ENCODE measurements at places on chromosomes 1 and 21.

- DNase-seq = no peak
Measured at GRCh38 chr1:224789311-224789710, 140.2 kb upstream of the DNAH14 start.

DNA sequence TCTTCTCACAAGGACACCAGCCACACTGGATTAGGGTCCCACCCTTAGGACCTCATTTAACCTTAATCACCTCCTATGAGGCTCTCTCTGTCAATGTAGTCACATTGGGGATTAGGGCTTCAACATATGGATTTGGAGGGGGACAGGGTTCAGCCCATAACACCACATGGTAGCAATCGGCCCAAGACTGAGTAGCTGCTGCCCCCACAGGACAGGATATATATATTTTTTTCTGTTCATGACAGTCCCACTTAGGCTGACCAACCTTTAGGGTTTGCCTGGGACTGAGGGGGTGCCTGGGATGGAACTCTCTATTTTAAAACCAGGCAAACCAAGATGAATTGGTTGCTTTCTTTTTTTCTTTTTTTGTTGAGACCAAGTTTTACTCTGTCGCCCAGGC, 8.2 kb upstream of the ACTL8 start:
- no peak for DNase-seq

DNA sequence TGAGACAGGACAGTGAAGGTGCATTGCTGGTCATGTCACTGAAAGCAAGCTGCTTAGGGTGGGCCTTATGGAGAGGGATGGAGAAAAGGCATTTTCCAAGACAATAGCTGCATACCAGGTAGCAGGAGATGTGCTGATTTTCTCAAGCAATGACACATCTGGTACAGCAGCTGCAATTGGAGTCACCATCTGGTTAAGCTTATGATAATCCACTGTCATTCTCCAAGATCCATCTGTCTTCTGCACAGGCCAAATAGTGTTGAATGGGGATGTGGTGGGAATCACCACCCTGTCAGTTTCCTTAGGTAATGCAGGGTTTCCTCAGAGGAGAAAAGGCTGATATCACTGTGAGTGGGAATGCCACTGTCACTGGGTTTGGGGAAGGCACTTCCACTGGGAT, 54.6 kb downstream of the ADSS2 start:
- no peak for DNase-seq

DNA sequence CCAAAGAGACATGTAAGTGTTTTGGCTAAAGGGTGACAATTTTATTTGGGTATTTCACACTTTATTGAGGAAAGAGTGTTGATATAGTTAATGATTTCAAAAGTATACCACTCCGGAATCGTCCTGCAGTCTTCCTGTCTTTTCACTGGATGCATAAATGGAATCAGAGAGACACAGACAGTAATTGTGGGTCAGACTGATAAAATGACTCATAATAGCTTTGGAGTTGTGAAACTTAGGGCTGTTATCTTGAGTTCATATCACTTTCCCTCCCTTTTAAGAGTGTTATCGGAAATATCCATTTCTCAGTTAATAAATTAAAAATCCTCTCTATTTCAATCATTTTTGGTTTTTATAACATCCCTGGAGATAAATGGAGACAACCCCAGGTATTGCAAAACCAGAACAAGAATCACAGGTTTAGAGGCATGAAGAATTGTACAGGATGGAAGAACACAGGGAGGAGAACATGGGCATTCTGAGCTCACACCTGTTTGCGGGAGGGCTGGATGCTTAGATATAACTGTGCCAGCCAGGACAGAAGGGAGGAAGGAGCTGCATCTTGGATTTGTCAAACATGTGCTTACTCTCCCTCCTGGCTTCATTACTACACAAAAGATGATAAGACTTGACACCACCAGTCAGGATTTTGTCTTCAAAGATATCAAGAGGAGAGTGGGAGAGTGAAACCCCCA, 185.4 kb downstream of the LMO4 start:
- DNase-seq = no peak

DNA sequence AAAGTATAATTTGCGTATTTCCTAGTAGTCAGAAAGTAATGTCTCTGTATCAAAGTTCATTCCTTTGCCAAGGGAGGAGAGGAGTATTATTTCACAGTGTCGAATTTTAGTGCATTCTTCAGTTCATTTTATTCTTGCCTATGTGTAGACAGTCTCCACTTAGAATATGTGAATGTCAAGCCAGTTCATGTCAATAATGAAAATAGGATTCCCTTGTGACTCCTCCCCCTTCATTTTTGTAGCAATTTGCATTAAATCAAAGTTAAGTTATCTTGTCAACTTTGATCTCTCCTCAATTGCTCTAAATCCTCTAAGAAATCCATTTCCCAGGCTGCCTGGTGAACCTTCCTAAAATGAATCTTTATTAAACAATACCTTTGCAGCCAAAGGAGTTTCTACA, 179.1 kb downstream of the SLC44A5 start:
- DNase-seq = no peak
